ENCODE measurements at places on chromosomes 12 and 14.

- no peak for DNase-seq
Observed at GRCh38 chr12:29026419-29026818, 122.7 kb upstream of the FAR2 start.

GRCh38 chr12:13707829-13708228 lies 273.6 kb downstream of the GRIN2B start:
- no peak for DNase-seq

DNA sequence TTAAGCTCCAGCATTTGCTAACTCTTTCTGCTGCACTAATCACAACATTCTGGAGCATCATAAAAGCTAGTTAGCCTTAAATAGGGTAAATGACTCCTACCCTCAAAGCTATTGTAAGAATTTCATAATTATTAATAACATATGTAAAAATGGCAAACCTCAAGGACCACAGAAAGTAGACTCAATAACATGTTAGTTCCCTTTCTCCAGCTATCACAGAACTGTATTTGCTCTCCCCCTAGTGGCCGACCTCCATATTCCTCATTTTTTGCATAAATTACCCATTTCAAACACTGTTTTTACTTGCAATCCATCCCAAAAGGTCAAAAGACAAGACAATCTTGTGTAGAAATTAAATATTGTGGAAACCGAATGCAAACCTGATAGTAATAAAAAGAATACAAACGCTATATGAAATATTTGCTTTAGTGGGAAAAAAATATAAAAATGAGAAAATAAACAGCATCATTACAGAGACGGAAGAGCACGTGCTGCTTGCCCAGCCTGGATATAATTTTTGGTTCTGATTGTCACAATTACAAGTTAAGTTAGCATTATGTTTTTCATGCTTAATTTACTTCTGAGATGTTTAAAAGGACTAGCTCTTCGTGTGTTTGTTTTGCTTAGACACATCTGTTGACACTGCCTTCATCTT lies 97.9 kb downstream of the RERGL start:
- no peak for DNase-seq

DNA sequence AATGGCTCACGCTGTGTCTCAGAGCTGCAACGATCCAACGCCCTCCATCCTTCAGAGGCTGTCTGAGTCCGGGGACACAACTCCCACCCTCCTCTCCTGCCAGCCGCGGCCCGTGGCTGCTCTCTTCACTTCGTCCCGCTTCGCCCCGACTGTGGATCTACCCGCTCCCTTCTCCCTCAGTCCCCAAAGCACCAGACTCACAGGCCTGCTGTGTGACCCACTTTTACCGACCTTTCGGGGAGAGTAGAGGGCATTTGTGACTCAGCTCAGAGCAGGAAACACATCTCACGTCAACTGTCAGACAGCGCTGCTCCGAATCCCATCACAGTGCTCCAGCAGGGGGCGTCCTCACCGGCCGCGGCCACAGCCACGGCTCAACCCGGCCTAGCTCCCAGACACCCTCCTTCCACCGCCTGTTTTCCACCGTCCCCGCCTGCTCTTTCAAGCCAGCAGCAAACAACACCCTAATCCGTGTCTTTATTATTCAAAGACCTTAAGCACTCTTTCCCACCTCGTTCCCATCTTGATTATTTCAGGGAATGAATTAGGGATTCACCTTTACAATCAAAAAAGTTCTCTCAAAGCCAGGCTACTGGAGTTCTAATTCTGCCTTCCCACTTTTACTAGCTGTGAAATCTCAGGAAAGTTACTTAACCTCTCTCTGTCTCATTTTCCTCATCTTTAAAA lies 5.0 kb upstream of the AQP2 start:
- DNase-seq: peak; percentile 66

DNA sequence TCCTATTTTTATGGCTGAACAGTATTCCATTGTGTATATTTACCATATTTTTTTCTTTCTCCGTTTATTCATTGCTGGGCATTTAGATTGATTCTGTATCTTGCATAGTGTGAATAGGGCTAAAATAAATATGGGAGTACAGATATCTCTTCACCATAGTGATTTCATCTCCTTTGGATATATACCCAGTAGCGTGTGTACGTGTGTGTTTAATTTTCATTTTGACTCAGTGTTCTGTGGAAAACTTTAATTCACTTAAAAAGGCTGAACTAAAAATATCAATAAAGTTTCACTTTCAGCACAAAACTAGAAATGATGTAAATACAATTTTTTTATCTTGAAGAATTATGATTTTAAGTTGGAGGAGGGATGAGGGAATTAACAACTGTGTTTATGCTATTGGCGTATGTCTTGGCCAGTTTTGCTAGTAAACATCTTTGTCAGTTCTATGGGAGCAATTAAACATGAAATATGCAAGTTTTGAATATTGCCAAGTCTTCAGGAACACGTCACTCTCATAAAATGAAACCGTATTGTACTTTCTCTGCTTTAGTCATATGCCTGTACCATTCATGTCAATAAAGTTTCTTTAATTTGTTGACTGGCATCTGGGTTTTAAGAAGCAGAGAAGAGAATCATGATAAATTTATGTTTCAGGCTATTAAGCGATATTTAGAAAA lies 99.8 kb downstream of the PTGER2 start:
- no peak for DNase-seq

- no peak for DNase-seq
Observed at GRCh38 chr12:106275458-106275857, 27.1 kb upstream of the TCP11L2 start.

GRCh38 chr12:104551-105081 lies 38.0 kb downstream of the IQSEC3 start:
- DNase-seq: no peak

DNA sequence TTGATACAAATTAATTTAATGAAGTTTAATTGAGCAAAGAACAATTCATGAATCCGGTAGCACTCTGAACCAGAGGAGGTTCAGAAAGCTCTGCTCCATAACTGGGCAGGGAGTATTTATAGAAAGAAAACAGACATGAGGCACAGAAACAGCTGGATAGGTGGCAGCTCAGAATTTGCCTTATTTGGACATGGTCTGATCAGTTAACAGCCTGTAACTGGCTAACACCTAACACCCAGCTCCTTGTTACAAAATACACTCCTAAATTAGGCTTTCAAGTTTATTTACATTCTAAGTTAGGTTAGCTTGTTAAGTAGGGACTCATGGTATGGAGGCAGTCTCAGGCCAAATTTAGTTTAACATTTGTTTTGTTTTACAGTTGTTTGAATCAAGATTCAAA lies 67.8 kb upstream of the TMCC3 start:
- no peak for DNase-seq

DNA sequence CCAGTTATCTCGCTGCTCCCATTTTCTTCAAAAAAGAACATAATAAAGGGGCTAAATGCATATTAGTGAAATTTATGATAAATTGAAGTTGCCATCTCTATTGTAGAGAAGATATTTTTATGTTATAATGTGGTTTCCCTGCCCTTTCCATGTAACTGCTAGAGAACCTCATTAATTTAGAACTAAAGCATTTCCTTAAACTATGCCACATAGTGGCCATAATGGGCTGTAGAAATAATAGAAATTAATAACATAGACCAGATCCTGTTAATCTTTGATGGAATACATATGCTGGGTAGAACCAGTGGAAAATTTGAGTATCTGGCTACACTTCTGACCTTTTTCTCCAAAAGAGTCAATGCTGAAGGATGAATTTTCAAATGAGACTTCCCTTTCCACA lies 376.7 kb downstream of the PDZRN4 start:
- no peak for DNase-seq

- DNase-seq: no peak
Observed at GRCh38 chr12:13509740-13510139, 313.2 kb downstream of the EMP1 start.

DNA sequence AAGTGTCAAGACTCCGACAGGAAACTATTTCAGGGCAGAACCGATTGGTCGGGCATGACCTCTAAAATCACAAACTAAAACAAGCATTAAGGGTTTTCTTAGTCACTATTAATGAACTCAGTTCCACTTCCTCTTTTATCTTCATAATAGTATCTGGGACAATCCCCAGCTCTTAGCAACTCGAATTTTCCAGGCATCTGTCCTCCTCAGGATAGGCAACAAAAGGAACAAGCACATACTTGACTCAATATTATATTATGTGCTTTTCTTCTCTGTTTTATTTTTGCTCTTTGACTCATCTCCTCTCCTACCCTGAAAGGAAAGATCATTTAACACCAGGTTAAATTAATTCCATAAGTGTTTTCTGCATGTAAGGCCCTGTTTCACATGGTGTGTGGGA lies 638.3 kb upstream of the TBX3 start:
- no peak for DNase-seq

- no peak for DNase-seq
Observed at GRCh38 chr12:96670334-96670899, 181.0 kb downstream of the CFAP54 start.

DNA sequence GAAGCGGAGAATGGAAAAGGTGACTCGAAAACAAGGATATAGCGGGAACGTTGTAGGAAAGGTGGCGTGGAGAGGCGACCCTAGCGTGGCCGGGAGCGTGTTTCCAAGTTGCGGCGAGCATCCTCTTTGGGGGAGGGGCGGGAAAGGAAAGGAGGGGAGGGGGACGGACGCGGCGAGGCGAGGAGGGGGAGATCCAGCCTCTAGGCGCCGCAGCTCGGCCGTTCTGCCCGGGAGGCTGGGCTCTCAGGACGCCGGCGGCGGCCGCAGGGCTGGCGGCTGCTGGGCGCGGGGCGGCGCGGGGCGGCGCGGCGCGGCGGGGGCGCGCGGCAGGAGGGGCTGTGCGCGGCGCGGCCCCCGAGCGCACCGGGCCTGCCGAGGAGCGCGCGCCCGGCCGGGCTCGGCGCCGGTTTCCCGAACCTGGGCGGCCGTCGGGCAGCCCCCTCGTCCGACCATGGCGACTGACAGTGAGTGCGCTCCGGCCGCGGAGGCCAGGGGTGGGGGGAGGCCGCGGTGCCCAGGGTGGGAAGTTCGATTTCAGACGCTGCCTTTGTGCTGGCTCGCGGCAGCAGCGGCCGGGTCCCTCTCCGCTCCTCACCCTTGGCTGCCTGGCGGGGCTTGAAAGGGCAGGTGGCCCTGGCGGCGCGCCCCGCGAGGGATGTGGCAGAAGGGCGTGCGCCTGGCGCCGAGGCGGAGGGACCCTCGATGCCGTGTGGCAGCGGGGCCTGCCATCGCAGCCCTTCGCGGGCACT lies 50.3 kb downstream of the SNAPC1 start:
- DNase-seq: no peak

GRCh38 chr14:70576891-70577290 lies 23.6 kb downstream of the MED6 start:
- DNase-seq: no peak

DNA sequence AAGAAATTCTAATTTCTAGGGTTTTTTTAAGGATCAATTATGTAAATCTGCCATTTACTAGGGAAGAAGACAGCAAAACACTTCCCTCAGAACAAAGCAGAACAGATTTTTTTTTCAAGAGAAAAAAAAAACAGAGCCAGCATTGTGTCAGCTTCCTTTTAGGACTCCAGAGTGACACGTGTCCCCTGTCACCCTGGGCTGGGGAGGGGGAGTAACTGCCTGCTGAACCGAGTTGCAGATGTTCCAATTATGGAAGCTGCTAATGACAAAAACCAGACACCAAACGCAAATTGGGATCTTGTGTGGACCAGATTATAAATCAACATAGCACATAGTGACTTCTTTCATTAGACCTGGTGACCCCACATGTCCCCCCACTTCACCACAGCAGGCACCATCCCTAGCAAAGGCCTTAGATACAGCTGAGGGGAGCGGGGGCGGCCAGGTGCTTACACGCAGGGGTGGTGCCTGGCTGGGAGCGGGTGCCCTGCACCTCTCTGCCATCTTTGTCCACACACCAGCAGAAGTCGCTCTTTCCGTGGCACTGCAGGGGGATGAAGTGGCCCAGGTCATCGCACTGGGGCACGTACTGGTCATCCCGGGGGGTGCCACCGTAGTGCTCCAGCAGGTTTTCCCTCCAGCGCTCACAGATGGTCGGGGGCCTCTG lies 25.4 kb downstream of the RTRAF start:
- no peak for DNase-seq

- no peak for DNase-seq
Observed at GRCh38 chr14:56759094-56759493, 51.2 kb downstream of the OTX2 start.

DNA sequence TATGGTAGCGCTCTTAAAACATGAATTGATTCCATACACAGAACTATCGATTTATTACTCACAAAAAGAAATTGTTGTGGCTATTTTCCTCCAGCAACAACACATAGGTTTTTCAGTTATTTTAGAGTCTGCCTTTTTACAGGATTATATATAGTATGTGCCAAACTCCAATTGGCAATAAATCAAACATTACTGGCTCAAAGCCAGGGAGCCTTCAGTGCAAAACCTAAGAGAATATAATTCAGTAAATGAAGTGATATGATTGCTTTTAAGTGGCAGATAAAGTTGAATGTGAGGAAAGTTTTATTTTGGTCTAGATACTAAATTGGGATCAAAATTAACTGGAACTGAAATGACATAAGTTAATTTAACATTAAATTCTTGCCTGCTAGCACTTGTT lies 234.8 kb downstream of the PIK3C2G start:
- no peak for DNase-seq

GRCh38 chr12:108696111-108696995 lies 35.0 kb downstream of the CORO1C start:
- no peak for DNase-seq

- no peak for DNase-seq
Observed at GRCh38 chr12:39072658-39073057, 167.3 kb upstream of the CPNE8 start.

DNA sequence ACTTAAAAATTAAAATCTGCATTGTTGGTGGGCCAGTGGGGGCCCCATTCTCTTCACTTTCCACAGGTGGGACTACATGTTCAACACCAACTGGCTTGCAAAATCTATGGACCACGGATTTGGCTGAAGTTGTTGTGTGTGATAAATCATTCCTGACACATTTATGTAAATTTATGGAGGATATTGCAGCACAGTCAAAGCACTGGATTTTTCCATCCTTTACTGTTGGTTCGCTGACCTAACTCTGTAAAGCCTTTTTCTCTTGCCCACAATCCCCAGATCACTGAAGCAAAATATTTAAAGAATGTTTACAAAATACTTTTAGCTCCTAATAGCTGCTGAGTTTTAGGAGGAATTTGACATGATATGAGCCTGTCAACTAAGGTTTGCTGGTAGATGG lies 219.7 kb upstream of the PRICKLE1 start:
- DNase-seq: no peak

GRCh38 chr12:6556857-6557256 lies 1.0 kb upstream of the IFFO1 start:
- DNase-seq: no peak

- DNase-seq: no peak
Observed at GRCh38 chr12:30329281-30329680, 366.4 kb downstream of the IPO8 start.

GRCh38 chr12:67695974-67696373 lies 47.4 kb downstream of the DYRK2 start:
- DNase-seq: no peak
